ENCODE measurements at places on chromosomes 12 and 14.

- no peak for DNase-seq
Measured at GRCh38 chr14:94559638-94560290, 1.5 kb upstream of the SERPINA4 start.

DNA sequence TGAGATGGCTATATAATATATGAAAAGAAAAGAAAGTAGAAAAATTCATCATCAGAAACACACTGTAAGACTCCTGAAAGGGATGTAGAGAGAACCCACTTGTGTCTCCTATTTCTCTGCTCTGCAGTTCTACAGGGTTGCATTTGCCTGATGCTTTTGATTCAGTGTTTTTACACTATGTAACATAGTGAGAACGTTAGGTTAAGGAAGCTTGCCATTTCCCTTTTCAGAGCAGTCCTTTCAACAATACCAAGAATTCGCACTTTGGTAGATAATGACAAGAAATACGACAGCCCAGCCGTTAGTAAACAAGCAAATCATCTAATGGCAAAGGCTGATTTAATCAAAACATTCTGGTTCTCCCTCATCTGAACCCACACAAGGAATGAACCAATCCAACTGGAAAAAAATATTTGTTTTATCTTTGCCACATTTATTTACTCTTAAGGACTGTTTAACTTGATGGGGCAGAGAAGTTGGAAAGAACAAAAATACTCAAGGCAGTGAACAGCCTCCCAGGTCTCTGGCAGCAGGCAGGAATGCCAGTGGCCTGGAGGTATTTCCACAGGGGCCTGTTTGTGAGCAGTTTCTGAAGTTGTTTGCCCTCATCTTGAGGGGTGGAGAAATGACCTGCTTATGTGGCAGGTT is 30.8 kb upstream of the SOCS2 start:
- DNase-seq: no peak

- no peak for DNase-seq
Measured at GRCh38 chr14:59190372-59190771, 1.9 kb downstream of the DAAM1 start.

- no peak for DNase-seq
Measured at GRCh38 chr12:13891902-13892301, 89.5 kb downstream of the GRIN2B start.

GRCh38 chr14:103734081-103734888 is 18.7 kb downstream of the ZFYVE21 start:
- DNase-seq: no peak

DNA sequence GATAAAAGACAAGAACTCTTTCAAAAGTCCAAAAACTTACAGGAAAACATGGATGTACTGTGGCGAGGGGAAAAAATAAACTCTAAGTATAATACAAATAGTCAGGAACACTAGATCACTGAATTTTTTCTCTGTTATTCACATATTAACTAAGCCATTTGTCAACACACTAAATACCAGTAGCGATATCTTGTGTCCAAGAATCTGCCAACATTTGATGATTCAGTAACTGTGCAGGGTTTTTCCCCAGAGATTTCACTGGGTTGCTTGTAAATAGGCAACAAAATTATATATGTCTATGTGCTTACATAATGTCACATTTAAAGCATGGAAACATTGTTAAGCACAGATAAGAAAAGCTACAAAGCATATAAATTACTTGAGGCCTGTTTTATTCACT is 205.9 kb downstream of the KIF21A start:
- peak; percentile 25 for DNase-seq

Data from NCI-H446 treated with DMSO at 0.1 percent for 48 hours (cell line).